Epithelial cell of esophagus (primary cell): ENCODE measurements at places on chromosomes 7 and 10.
A peak's percentile ranks its signal among the peaks of the same experiment; 100 is the strongest.

GRCh38 chr7:142553216-142553615 lies 196.1 kb upstream of the PRSS1 start:
- peak; percentile 31 for DNase-seq

- DNase-seq, result no peak
Measured at GRCh38 chr7:35015346-35015859, 21.9 kb downstream of the DPY19L1 start.

DNA sequence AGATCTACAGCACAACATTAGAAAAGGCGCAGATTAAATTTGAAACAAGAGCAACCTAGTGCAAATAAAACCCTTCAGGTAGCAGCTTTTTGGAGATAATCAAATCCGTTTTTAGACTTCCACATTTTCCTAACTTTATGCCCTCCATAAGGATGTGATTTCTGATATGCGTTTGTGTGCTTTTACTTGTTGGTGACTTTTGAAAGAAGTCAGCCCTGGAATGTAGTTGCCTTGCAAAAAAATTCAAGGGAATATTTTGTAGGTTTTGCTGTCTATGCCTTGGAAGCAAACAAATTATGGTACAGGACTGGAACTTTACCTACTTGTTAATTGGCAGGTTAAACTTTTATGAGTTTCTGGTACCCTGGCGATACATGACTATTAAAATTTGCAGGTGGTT lies 86.7 kb upstream of the HDAC9 start:
- DNase-seq, result no peak

DNA sequence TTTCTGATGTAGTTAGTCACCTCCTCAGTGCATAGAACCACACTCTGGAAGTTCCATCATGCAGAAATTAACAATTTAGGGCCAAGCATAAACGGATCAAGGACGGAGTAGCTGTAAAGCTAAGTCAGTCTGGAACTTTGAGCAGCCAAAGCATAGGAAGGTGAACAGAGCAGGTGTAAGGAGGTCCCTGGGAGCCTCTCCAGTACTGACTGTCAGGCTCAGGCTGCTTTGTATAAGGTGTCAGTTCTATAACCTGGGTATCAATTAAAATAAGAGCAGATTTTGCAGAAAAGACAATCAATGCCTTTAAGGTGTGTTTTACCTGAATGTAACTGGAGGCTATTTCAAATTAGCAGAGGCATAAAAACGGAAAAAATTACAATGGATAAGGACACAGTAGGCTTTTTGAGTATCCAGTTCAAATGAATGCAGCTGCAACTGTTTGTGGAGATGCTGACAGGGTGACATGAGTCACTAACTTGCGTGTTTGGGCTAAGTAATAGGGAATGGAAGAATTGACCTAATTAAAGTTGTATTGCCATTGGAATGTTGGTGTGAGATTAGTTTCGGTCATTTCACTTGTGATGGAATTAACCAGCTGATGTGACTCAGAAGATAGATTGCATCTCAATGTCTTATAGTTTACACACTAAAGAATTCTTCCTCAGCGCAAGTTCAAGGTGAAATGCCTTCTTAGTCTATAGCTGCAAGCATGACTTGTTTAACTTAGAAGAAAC lies 417.9 kb upstream of the CNTNAP2 start:
- peak; percentile 11 for DNase-seq

- no peak for DNase-seq
Measured at GRCh38 chr10:74823791-74824183, 2.6 kb upstream of the KAT6B start.

DNA sequence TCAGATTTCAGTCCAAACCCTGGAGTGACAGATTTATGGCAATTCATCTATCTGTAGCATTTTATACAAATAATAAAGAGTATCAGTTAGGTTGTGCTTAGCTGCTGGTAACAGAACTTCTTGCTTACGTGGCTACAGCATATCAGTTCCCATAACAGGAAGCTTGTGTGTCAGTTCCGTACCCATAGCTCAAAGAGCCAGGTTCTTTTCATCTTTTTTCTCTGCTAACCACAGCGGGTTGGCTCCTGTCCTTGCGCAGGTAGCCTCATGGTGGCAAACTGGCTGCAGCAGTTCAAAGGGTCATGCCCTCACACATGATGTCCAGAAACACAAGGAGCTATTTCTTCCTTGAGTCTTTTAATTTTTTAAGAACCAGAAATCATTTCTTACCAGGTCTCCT lies 1041.8 kb downstream of the GATA3 start:
- no peak for DNase-seq

DNA sequence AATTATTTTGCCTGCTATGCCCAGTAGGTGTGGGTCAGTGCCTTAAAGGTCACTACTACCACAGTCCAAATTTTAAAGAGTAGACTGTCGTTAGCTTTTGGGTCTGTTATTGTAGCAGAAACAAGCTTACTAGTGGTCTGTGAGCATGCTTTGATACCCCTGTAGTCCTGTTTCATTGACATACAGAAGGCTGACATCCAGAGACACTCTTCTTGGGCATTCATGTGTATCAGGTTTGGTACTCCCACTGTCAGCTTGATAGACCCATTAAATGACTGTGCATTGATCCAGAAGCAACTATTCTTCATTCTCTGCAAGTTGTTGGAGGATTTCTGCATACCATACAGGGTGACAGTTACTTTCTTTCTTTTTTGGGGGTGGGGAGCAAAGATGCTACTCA lies 884.4 kb upstream of the CELF2 start:
- no peak for DNase-seq

DNA sequence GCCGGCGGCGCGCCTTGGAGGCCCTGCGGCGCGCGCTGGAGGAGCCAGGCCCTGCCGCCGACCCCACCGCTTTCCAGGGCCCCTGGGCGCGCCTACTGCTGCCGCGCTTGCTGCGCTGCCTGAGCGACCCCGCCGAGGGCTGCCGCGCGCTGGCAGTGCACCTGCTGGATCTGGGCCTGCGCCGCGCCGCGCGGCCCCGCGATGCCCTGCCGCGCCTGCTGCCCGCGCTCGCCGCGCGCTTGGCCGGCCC lies 280 bp downstream of the DNAAF5 start:
- no peak for DNase-seq

DNA sequence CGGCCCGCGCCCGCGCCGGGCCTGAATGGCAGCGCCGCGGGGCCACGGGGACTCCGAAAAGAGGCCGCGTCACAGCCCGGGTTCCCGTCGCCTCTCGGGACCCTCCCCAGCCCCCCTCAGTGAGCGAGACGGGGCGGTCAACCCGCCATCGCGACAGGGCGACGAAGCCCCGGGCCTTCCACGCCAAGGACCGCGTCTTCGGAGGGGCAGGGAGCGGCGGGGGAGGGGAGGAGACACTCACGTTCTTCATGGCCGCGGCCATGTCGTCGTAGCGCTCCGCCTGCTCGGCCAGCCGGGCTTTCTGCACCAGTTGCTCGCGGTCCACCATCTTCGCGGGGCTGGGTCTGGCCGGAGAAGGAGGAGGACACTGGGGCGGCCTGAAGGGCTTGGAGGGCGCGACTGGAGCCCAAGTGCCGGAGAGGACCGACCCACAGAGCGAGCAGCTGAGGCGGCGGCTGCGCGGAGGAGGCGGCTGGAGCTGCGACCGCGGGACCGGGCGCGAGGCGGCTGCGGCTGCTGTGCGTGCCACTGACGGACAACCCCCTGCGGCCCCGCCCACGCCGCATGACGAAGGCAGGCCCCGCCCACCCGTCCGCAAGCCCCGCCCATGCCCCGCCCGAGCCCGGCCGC lies at the start of gene YWHAG:
YWHAG (minus strand) TSS at position 511 of the 630 bp plus-strand sequence; CDS start at position 328, 183 bp downstream.
- DNase-seq, result peak; percentile 89

DNA sequence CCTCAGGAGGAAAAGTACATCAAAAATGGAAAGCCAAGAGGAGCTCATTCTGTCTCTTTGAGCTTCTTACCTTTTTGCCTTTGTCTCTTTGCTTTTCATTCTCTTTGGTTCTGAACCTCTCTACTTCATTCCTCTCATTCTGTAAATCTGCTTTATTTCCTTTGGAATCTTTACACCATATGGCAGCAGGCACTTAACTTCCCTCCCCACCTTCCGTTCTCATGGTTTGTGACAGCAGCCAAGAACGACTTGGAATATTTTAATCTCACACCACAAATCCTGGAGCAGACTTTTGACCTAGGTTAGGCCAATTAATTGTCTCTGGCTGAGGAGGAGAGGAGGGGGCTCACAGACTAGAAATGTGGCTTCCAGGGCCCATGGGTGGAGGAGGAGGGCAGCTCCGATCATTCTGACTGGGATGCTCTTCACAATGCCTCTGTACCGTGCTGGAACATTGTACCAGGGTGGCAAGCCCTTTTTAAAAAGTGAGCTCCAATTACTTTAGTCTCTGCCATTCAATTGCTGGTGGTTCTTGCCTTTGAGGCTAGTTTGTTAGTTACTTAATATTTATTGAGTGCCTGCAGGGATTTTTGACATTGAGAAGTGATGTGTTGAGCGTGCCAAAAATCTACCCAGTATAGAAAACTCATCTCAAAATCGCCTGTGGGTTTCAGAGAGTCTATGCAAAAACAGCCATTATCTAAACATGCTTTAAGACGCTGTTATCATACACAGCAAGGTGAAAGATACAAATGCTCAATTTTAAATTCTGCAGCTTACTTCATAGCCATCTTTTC lies 386.6 kb downstream of the DPP6 start:
- DNase-seq, result no peak

DNA sequence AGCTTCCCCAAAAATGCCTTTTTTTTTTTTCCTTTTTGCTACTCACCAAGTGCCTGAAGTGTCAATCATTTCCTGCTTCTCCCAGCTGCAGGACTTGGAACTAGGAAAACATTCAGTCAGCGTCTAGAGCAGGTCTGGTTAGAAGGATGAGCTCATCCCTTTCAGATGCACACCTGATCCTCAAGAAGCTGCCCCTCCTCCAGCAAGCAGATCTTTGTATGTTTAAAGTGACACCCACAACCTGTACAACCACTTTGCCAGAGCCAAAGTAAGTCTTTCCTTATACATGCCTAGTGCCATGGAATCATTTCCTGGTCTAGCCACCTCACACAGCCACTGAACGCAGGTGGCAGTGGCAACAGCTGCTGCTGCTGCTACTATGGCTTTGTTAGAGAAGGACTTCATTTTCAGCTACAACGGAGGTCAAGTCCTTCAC lies 10.4 kb upstream of the USP54 start:
- peak; percentile 99 for DNase-seq

DNA sequence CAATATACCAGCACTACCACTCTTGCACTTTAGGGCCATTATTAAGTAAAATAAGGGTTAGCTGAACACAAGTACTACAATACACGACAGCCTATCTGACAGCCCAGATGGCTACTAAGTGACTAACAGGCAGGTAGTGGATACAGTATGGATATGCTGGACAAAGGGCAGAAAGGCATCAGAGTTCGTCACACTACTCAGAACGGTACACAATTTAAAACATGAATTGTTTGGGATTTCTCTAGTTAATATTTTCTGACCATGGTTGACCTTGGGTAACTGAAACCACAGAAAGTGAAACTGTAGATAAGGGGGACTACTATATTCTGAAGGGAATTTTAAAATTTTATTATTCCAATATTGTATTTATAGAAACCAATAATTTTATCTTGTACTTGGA lies 101.3 kb upstream of the SKAP2 start:
- no peak for DNase-seq

DNA sequence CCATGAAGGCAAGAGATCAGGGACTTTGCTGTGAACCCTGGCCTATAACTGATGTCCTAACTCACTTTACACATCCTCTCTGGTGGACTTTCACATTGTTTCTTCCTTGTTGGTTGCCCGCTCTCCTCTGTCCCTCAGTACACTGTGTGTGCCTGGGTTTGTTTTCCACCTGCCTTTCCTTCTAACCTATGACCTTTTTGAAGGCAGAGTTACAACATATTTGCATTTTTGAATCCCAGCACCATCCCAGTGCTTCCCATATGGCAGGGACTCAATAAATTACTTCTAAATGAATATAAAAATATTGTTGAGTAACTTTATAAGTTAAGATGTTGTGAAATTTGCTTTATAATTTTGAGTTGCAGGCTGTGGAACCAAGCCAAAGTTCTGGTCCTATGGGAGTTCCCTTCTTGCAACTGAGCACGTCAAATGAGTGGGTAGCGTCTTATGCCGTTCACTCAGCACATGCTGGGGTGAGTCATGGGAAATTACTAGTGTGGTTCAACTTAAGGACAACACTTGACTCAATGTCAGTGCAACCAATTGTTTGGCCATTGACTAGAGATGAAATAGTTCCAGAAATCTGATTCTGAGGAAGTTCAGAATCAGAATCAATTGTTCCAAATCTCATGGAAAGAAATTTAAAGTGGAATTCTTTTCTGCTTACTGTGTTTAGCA lies 250.9 kb downstream of the TWIST1 start:
- DNase-seq, result peak; percentile 100

DNA sequence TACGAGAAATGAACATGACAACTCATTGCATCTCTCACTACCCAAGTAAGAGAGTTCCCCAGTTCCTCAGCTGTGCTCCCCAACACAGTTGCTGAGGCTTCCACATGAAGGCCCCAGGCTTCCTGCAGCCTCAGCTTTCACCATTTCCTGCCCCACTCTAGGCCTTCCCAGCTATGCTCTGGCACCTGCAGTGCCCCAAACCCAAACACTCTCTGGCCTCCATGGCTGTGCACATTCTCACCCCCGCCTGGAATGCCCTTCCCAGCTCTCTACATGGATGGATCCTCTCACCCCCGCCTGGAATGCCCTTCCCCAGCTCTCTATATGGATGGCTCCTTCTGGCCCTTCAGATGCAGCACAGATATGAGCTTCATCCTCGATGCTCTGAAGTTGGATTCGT lies 61.3 kb downstream of the KIAA1549 start:
- no peak for DNase-seq

DNA sequence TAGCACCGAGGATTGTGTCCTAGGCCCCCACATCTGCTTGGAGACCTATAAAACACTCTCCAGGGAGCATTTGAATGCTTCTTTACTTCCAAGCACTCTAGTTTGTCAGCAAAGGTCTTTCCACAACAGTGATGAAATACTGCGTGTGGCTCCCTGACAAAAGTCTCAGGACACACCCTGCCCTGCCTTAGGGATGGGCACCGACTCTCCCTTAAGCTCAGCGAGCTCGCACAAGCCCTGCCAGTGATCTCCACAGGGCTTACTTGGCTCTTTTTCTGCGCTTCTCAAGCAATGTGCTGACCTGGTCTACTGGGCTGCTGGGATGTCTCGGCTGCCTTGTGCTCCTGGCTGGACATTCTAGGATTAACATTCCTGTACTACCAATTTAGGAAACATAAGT lies 84.3 kb upstream of the MPP7 start:
- DNase-seq, result peak; percentile 92

DNA sequence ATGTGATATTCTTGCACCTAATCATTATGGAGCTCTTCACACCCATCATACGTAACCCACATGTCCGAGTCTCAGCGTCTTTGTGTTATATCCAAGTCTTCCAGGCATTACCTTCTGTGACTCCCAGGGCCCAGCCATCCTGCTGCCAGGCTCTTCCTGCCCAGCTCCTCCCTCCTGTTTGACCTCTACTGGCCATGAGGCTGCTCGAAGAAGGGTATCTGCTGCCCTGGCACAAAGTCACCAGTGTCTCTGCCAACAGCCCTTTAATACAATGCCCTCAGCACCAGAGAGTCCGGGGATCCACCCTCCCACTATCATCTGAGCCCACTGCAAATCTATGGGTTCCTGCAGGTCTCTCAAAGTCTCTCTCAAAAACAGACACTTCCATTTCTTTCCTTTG lies 65.3 kb upstream of the WAC start:
- DNase-seq, result no peak
